ENCODE measurements at places on chromosomes 2 and 18.

DNA sequence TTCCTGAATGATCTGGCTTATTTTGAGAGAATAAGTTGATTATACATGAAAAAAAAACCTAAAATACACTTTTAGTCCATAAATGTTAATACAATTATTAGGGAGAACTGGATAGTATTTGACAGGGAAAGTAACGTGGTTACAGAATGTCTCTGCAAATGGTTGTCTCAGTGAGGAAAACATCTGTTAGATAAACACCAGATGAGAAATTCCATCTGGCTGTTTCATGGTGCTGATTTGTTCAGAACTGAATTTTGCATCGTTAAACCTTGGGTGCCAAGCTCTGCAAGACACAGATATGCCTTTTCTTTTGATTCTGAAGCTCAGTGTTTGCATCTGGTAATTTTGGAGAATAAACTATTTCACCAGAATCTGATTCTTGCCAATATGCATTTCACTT, 90.4 kb downstream of the SCN3A start:
- DNase-seq = no peak

- DNase-seq = no peak
These were observed 104.7 kb upstream of the CD302 start for GRCh38 chr2:159902722-159903121.

DNA sequence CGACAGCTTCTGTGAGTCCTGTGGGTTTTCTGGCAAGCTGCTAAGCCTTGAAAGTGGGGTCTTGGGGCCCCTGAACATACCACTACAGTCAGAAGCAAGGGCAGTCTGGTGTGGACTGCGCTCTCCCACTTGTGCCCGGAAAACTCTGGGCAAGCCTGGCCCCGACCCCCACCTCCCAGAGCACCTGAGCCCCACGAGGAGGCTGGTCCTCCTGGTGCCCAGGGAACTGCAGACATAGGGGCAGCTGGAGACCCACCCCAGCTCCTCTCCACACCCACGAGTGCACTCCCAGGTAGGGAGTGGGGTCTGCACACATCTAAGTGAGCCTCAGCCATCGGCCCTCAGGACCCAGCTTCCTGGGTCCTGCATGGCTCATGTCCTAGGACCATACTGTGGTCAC, 16.2 kb upstream of the GPC1 start:
- no peak for DNase-seq

- no peak for DNase-seq
These were observed 182.6 kb upstream of the CHAC2 start for GRCh38 chr2:53584986-53585385.

- DNase-seq = no peak
These were observed 958.5 kb downstream of the CNTNAP5 start for GRCh38 chr2:124983595-124983994.

- DNase-seq = no peak
These were observed 729.6 kb upstream of the ZNF804A start for GRCh38 chr2:183868707-183869106.

- no peak for DNase-seq
These were observed 154.4 kb downstream of the ASB1 start for GRCh38 chr2:238581126-238581525.

All from activated CD8-positive, alpha-beta memory T cell treated with anti-CD3 and anti-CD28 coated beads for 1 hour (primary cell).